ENCODE measurements at places on chromosomes 6 and 20. TPM values are rescaled to one million over a fixed set of nuclear protein-coding genes. Genes with fewer than 3 reads are reported as not detected.

Gene PLA2G7
- total RNA-seq = not detected

Gene CCN6
- not detected for total RNA-seq

Gene MDFI
- 1.2 TPM for total RNA-seq

Gene FAM229B
- 23.1 TPM for total RNA-seq

Gene GNRH2
- not detected for total RNA-seq

Gene RNF114
- 105 TPM for total RNA-seq

Gene FOXA2
- total RNA-seq = 1.00 TPM

Gene ZBTB12
- 8.1 TPM for total RNA-seq

Gene C20orf144
- total RNA-seq = 0.11 TPM

Gene MBOAT1
- total RNA-seq = 11.6 TPM

Gene LY86
- total RNA-seq = not detected

Gene SAMD3
- total RNA-seq = 14.4 TPM

Gene SH3BGRL2
- 6.7 TPM for total RNA-seq

Gene GHRH
- total RNA-seq = not detected

Gene SYTL3
- 2.8 TPM for total RNA-seq

Measured in uterine smooth muscle cell (primary cell).